Stimulated activated CD4-positive, alpha-beta T cell treated with anti-CD3 and anti-CD28 coated beads, TNF-alpha, amount 100 ng/mL, for 4 hours (primary cell): ENCODE measurements at places on chromosomes 4 and X.

GRCh38 chr4:78645853-78646757 is 94.5 kb downstream of the ANXA3 start:
- no peak for DNase-seq

GRCh38 chrX:107288676-107289075 is 82.3 kb downstream of the DNAAF6 start:
- DNase-seq = no peak

- no peak for DNase-seq
Observed at GRCh38 chr4:144509088-144510015, 136.6 kb upstream of the HHIP start.

GRCh38 chr4:53767482-53767881 is 176.2 kb upstream of the LNX1 start:
- no peak for DNase-seq

DNA sequence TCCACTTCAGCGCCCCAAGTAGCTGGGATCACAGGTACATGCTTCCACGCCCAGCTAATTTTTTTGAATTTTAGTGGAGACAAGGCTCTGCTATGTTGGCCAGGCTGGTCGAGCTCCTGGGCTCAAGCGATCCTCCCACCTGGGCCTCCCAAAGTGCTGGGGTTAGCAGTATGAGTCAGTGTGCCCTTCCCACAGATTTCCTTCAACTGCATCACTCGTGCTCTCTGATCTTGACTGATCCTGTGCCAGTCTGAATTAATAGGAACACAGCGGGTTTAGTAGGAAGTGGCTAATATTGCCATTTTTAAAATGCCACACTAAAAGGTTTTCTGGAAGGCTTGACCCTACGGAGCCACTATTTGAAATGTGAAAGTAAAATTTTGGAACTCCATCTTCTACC is 4.3 kb upstream of the SHROOM2 start:
- DNase-seq = no peak

GRCh38 chrX:24014388-24015018 is 12.5 kb downstream of the KLHL15 start:
- peak; percentile 21 for DNase-seq

GRCh38 chr4:163875327-163875726 is 380.8 kb downstream of the TMA16 start:
- DNase-seq = no peak

DNA sequence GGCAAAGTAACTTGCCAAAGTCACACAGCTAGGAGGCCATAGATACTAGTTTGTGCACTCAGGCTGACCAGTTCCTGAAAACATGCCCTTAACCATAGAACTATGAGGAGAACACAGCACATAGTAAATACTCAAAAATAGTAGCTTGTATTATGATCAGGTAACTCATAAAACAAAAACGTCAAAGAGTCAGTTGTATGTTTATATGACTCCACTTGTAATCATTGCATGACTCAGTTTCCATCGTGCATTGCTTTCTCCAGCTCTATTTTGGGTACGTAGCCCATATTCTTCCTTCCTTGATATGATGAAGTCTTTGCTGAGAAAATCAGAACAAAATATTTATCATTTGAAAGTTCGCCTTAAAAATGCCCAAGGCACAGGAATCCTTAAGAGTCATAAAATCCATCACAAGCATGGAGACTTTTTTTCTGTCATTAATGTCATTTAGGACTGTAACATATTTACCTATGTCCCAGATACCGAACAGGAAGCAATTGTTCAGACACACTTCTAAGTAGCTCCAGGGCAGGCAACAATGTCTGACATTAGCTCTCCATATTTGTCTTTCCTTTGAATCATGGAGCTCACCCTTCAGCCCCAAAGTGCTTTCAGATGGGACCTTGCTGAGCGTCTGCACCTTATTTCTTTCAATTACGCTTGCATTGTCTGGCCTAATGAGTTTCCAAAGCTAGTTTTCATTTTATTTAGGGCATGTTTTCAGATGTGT is 11.2 kb upstream of the MID1 start:
- DNase-seq = no peak

GRCh38 chrX:119817130-119817690 is 25.8 kb upstream of the RPL39 start:
- no peak for DNase-seq

- no peak for DNase-seq
Observed at GRCh38 chr4:113497154-113497884, 264.2 kb downstream of the CAMK2D start.

DNA sequence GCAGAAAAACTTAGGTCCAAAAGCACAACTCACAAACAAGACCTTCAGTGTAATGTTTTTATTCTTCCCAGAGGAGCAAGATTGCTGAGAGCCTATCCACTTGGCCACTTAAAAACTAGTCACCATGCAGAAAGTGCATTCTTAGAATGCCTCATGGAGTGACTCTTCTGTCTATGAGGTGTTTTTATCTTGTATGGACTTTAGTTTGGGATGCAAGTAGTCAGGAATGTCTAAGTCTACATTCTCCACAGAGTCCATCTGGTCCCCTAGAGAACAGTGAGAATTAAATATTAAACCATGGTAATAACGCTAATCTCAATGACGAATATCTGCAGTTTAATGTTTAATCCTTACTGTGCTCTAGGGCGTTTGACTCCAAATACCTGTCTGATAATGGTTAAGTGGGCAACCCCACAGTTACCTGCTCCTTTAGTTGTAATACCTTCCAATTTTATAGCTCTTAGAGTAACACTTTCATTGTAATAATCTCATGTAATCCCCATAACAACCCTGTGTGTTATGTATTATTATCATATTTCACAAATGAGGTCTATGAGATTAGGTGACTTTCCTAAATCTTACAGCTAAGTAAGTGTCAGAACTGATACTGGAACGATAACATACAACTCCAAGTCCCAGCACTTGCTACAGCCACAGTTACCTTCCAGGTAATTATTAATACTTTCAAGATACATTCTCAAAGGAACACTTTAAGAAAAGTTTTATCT is 235.6 kb upstream of the JADE1 start:
- DNase-seq = no peak

DNA sequence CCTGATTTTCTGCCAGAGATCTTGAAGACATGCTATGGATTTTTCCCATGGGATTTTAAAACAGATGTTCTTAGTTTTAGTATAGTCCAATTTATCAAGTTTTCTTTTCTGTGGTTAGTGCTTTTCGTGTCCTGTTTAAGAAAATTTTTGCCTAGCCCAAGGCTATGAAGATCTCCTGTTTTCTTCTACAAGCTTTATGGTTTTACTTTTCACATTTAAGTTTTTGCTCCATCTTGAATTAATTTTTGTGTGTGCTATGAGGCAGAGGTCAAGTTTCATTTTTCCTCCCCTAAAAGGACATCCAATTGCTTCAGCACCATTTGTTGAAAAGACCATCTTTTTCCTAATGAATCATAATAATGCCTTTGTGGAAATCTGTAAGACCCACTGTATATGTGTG is 65.6 kb downstream of the POLR2B start:
- DNase-seq = no peak

GRCh38 chrX:48508400-48509244 is at the start of gene PORCN:
PORCN (plus strand) TSS chrX:48508992; CDS start chrX:48509821, 829 bp downstream.
- DNase-seq = peak; percentile 65

GRCh38 chr4:160233141-160233540 is 1130.3 kb downstream of the RAPGEF2 start:
- no peak for DNase-seq

- DNase-seq = no peak
Observed at GRCh38 chr4:172740434-172740833, 428.2 kb upstream of the GALNT7 start.

- DNase-seq = no peak
Observed at GRCh38 chrX:13666836-13667235, 13.9 kb downstream of the TCEANC start.

DNA sequence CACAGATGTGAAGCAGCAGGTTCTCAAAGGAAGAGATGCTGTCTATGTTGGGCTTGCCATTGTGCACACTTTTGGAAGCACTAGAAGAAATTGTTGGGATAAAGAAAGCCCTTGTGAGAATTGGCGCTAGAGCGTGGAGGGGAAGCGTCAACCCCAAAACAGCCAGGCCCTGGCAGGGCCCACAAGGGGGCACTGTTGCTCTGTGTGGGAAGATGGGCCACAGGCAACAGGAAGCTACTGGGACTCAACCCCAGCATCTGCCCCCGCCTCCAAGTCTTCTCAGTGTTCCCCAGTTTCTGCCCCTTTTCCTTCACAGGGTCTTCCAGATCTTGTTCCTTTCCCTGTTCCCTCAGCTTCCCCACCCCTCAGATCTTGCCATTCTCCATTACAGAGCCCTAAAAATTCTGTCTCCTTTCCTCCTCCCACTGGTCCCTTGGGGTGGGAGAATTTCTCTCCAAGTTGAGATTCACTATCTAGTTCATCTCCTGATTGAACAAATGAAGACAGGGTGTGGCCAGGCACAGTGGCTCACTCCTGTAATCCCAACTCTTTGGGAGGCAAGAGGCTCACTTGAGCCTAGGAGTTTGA is 85.5 kb downstream of the STARD8 start:
- peak; percentile 15 for DNase-seq

DNA sequence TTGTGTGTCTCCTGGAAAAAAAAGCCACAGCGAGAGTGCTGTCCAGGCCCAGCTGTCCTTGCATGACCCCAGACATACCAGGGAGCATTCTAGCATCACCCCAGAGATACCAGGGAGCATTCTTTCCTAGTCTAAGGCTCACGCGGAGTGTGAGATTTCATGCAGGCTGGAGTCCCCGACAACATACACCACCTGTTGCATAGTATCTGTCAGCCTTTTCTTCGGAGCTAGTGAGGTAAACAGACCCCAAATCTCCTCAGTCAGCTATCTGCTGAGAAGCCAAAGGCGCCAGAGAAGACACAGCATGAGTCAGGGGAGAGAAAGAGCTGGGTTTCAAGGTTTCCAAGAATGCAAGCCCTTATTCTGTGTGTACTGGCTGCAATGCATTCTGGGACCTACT is 23.1 kb upstream of the ZXDA start:
- DNase-seq = no peak

DNA sequence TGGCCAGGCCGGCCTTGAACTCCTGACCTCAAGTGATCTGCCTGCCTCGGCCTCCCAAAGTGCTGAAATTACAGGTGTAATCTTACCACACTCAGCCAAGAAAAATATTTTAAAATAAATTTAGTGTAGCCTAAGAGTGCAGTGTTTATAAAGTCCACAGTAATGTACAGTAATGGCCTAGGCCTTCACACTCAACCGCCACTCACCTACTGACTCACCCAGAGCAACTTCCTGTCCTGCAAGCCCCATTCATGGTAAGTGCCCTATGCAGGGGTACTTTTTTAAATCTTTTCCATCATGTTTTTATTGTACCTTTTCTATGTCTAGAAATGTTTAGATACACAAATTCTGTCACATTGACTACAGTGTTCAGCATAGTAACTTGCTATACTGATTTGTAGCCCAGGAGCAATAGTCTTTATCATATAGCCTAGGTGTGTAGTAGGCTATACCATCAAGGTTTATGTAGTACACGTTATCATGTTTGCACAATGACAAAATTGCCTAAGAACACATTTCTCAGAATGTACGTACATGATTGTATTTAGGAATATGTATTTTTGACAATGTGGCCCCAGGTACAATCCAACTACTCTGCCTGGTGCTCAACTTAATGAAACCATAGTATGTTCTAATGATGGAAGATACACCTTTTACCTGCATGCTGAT is 455.2 kb downstream of the PCDH7 start:
- DNase-seq = no peak

- no peak for DNase-seq
Observed at GRCh38 chr4:143597276-143597675, 83.8 kb downstream of the SMARCA5 start.

- no peak for DNase-seq
Observed at GRCh38 chrX:139692506-139692849, 15.5 kb downstream of the MCF2 start.

DNA sequence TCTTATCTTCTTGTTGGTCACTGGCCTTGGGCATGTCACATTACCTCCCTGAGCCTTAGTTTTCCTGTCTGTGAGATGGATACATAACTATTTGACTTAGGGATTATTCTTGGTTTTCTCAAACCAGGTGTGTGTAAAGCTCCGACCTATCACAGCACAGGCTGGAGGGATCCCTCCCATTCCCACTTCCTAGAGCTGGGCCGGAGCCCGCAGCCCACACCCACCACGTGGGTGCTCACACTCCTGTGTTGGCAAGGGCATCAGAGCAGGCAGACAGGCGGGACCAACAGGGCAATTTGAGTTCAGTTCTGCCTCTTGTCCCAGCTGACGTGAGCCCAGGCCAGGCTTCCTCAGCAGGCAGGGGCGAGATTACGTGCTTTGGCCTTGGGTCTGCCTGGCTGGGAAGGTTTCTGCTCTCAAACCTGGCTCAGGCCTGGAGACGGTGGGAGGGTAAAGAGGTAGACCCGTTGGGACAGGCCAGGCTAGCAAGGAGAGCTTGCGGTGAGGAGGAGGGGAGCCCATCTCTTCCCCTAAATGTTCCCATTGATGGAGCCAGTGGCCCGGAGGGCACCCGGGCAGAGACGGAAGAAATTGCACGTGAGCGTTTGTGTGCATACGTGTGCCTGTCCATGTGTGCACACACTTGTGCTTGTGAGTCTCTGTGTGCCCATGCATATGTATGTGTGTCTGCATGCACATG is 734 bp upstream of the SH3TC1 start:
- no peak for DNase-seq

DNA sequence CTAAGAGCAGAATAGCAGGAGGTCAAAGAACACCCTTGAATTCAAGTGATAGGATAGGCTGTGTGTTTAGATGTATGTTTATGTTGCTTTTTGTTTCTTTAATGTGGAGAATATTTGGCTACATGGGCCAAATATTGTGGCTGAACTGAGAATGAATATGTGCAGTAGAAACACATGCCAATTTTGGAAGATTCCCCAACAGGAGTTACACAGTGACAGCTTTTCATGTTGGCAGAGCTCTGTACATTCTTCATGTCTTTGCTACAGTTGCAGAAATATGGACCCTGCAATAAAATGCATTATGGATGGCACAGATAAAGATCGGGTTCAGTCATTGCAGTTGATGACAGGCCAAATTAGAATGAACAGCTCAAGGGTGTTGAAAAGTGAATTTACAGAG is 82.8 kb upstream of the SLC4A4 start:
- DNase-seq = no peak

DNA sequence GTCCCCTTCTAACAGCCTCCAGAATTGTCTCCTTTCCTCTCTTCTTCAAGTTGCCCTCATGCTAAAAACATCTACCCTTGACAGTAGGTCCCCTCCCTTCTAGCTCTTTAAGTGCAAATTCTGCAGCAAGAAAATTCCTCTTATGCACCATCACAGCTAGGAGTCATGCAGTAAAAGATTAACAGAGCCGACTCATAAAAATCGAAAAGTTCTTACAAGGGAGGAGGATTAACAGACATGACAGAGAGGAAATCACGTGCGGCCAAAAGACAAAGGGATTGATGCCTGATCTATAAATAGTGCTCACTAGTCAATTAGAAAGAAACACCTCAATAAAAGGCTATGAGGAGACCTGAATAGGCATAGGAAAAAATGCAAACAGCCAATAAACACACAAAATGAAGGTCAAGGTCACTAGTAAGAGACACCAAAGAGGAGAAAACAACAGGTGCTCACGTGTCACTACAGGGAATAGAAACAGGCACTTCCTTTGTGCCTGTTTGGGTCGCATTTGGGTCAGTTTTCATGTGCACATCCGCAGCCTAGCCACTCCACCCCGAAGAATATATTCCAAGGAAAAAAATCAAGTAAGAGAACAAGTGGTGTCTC is 3.4 kb downstream of the RNF212 start:
- DNase-seq = no peak

- no peak for DNase-seq
Observed at GRCh38 chr4:147586637-147587036, 30.6 kb upstream of the TMEM184C start.

GRCh38 chr4:123597586-123597985 is 201.0 kb downstream of the SPRY1 start:
- DNase-seq = no peak
